CD4-positive, alpha-beta T cell treated with Interleukin-4 for 4 hours (primary cell): ENCODE measurements at places on chromosomes 4 and X.

DNA sequence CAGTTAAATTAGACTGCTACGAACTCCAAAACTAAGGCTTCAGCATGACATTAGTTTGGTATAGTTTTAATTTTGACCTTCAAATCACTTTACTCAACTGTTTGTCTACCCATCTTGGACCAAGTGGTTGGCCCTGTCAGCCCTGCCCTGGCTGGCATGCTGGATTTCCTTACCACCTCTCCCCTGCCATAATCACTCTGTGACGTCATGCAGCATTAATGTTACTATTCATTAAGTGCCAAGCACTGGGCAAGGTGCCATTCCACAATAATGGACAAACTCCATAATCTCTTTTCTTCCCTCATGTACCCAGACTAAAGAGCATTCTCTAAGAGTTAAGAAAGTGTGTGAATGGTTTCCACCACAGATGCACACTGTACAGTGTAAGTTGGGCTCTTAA is 277.0 kb upstream of the INTU start:
- no peak for DNase-seq

- peak; percentile 22 for DNase-seq
Measured at GRCh38 chr4:7857238-7857701, 82.4 kb downstream of the AFAP1 start.

DNA sequence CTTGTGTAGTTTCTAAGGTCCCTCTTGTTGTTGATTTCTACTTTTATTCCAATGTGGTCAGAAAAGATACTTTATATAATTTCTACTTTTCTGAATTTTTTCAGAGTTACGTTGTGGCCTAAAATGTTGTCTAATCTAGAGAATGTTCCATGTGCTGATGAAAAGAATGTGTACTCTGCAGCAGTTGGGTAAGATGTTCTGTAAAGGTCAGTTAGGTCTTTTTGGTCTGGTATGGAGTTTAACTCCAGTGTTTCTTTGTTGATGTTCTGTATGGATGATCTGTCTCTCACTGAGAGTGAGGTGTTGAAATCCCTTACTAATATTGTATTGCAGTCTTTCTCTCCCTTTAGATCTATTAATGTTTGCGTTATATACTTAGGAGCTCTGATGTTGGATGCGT is 37.0 kb upstream of the GPRIN3 start:
- no peak for DNase-seq

DNA sequence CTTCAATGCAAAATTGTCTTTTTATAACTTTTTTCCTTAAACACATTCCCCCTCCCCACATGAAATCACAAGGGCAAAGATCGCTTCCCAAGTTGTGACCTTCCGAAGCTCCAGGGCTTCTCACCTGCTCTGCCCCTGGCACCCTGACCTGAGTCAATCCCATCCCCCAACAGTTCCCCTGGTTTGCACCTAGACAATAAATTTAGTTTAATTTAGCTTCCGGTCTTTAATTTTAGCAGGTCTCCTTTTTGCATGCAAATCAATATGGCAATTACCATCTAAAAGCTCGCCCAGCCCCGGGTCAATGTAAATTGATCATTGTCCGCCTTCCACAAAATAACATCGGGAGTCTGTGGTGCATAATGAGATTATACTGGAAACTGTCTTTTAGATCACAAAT is 6.8 kb downstream of the BCOR start:
- DNase-seq = no peak

GRCh38 chrX:109733613-109734083 is 591 bp upstream of the ACSL4 start:
- DNase-seq = no peak

- DNase-seq = no peak
Measured at GRCh38 chrX:150364347-150365050, 1.4 kb downstream of the MAMLD1 start.

GRCh38 chr4:37607018-37607417 is 79.2 kb downstream of the RELL1 start:
- no peak for DNase-seq

- DNase-seq = no peak
Measured at GRCh38 chrX:99887918-99888317, 522.2 kb downstream of the PCDH19 start.

- DNase-seq = no peak
Measured at GRCh38 chr4:13570916-13571315, 26.6 kb upstream of the NKX3-2 start.

- no peak for DNase-seq
Measured at GRCh38 chr4:1358421-1359143, 11.6 kb downstream of the UVSSA start.

- no peak for DNase-seq
Measured at GRCh38 chr4:140718241-140718952, 37.8 kb downstream of the TBC1D9 start.

DNA sequence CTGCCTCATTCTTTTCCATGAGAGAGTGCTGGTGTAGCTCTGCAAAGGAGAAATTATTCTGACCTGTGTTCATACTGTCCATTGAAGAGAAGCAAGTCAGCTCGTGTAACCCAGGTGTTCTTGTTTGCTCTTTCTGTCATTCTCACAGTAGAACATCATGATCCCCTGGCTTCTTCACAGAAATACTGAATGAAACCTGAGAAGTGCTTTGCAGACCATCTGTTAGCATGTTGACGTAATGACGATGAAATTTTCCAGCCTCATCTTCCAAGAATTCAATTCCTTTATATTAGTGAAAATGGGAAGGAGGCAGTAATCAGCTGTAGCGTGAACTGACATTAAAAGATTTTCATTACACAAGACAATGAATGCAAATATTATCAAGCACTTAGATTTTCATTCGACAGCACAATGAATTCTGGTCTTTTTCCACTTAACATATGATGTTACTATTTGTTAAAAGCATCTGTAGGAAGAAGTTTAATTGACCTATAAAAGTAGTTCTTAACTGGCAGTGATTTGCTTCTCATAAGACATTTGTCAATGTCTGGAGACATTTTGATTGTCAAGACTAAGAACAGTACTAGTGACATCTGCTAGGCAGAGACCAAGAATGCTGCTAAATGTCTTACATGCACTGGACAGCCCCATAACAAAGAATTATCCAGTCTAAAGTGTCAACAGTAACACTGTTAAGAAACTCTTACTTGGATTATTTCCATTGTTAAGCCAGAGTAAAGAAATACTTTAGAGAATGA is 246.3 kb downstream of the BANK1 start:
- no peak for DNase-seq

- no peak for DNase-seq
Measured at GRCh38 chr4:181951265-181951664, 291.9 kb upstream of the TENM3 start.

DNA sequence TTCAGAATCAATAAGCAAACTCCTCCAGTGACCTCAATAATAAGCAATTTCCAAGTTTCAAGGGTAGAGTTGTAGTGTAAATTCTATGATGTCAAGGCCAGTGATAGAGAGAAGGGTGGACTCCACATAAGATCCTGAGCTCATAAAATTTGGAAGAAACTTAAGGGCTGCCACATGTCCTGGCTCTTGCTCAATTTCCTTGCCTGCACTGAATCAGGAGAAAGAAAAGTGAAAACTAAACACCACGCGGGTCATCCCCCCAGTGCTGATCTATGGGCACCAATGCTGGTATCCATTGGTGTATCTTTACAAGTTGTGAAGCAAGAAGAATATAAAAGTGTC is 392.0 kb upstream of the INTU start:
- no peak for DNase-seq

GRCh38 chr4:12579172-12579571 is 905.0 kb downstream of the RAB28 start:
- DNase-seq = no peak

- no peak for DNase-seq
Measured at GRCh38 chrX:98380556-98380955, 1496.8 kb downstream of the RPA4 start.

- peak; percentile 0 for DNase-seq
Measured at GRCh38 chrX:18674417-18674787, 2.5 kb upstream of the RS1 start.

DNA sequence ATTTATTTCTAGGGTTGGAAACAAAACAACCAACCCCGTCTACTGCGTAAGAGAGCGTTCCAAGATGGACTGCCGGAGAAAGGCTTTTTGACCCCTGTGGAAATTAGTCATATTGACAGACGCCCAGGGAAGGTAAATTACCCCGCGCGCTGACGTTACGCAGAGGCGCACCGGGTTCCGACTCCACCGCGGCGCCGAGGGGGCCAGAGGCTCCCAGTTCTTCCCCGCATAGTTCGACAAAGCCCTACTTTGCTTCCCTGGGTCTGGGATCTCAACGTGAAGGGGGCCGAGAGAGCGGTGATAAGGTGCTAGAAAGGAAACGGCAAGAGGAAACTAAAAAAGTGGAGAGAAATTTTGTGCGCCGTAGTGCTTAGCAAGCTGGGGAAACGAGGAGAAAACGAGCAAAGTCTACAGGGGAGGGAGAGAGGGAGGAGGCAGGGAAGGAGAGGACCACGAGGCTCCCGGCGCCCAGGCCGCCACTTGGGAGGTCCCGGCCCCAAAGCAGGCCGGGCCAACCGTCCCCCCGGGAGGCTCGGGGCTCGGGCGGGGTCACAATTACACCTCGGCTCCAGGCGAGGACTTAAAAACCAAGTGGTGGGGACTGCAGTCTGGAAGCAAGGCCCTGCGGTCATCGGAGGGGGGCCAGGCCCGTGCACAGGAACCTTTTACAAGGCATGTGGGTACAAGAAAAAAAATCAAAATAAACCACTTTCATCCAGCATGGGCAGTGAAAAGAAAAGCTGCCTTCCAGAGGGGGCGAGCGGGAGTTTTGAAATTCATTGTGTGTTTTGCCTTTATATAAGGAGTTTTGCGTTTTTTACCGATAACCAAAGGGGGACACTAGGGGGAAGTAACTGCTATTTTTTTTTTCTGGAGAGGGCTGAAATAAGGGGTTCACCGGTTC is 13.2 kb downstream of the HAND2 start:
- DNase-seq = no peak

GRCh38 chr4:30917946-30918345 is 197.8 kb downstream of the PCDH7 start:
- no peak for DNase-seq

DNA sequence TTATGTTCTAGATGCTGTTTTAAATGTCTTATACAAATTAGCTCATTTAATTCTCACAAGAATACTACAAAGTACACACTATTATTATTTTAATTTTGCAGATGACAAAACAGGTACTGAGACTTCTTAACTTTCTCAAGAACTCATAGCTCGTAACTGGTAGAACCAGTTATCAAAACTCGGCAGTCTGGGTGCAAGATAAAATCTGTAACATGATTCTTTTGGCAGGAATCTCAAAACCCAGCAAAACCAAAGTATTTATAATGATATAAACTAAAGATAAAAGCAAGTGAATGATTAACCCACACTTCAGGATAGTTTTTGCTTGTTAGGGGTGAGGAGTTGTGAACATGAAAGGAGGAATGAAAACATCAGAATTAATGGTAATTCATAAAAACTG is 27.6 kb downstream of the CLNK start:
- peak; percentile 18 for DNase-seq

GRCh38 chr4:152910521-152910920 is 25.6 kb upstream of the FHDC1 start:
- DNase-seq = no peak

- no peak for DNase-seq
Measured at GRCh38 chr4:47274901-47275300, 188.6 kb downstream of the COMMD8 start.

GRCh38 chr4:67035501-67035900 is 509.8 kb downstream of the CENPC start:
- no peak for DNase-seq

DNA sequence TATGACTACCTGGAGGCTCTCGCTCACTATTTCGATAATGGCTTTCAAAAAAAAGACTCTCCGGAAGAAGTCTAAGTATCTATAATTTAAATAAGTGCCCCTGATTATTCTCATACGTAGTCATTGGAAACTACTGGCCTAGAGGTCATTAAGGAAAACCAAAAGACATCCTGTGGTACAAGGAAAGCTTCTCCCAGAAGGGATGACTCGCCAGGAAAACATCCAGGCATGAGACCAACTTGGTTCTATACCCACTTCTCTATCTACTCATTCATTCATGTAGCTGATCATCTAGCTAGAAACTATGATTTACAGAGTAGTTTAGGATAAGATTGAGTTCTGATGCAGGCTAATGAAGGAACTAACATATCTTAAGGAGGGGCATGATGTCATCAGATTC is 37.7 kb downstream of the SOX3 start:
- no peak for DNase-seq

DNA sequence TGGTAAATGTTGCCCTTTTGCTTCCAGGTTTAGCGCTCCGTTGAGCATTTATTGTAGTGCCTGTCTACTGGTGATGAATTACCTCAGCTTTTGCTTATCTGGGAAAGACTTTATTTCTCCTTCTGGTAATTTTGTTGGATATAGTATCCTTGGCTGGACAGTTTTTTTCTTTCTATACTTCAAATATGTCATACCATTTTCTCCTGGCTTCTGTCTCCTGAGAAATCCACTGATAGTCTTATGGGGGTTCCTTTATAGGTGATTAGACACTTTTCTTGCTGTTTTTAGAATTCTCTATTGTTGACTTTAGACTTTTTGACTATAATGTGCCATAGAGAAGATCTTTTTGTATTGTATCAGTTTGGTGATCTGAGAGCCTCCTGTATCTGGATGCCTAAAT is 73.5 kb downstream of the ARFIP1 start:
- DNase-seq = no peak

DNA sequence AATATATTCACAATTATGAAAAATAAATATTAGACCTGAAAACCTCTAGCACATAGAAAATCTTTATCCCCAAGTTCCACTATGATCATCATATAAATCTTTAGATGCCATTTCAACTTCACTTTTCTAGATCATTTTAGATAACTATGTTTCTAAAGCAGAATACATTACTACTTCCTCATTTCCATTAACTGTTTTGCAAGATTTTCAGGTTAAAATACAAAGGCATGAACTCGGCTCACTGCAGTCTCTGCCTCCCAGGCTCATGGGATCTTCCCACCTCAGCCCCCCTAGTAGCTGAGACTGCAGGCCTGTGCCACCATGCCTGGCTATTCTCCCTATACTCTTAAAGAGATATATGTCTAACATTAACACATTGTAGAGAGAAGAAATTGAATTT is 1365.9 kb upstream of the AGA start:
- no peak for DNase-seq

DNA sequence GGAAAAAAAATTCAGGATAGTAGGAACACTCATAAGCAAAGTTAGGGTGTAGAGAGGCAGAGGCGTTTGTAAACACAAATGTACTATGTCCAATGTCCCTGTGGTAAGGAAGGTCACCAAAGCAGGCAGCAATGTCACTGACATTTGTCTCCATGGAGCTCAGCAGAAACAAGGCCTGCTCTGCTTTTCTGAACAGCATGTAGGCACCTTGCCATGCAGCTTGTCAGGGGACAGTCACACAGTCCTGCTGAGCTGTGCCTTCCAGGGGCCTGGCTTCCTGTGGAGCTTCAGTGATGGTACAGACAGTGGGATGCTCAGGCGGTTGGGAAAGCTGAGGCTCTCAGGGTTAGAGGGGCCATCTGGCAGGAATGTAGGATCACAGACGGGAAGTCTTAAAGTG is 74.5 kb upstream of the HS3ST1 start:
- DNase-seq = no peak

DNA sequence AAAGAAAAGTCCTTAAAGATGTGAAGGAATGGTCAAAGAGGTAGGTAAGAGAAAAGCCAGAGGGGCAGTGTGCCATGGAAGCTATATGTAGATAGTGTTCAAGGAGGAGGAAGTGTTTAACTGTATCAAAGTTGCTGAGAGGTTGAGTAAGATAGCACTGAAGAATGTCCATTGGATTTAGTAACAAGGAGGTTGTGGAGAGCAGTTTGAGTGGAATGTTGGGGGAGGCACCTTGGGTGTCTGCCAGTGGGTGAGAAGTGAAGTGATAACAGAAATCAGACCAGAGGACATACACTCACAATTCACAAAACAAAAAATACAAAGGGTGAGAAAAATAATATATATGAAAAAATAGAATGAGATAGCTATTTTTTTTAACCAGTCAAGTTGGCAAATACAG is 121.3 kb upstream of the AMOT start:
- no peak for DNase-seq
